Posterior vena cava (tissue), 2 donors: ENCODE measurements at places on chromosomes 4 and X.

GRCh38 chr4:158299459-158300007, 89.2 kb downstream of the TMEM144 start:
- DNase-seq: no peak

GRCh38 chr4:164056426-164057142, 562.1 kb downstream of the TMA16 start:
- DNase-seq: no peak

- DNase-seq: no peak
Observed at GRCh38 chr4:38710053-38710452, 46.1 kb downstream of the KLF3 start.

DNA sequence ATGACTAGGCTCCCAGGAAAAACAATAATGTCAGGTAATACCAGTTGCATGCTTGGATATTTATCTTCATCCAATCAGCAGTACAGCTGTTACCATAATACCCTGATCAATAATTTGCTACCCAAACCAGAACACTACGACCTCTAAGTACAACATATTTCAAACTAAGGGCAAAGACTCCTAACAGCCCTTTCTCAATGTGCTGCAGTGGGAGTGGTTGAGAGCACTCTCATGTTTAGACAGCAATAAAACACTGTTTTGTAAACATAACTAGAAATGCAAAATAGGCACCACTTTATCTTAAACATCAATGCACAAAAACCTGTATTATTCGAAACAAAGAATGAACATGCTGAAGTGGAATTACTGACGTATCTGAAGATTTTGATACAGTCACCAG, 28.9 kb downstream of the PPARGC1A start:
- no peak for DNase-seq

GRCh38 chr4:104591510-104591911, 96.8 kb upstream of the CXXC4 start:
- no peak for DNase-seq
